ENCODE measurements at places on chromosomes 16 and 17.

DNA sequence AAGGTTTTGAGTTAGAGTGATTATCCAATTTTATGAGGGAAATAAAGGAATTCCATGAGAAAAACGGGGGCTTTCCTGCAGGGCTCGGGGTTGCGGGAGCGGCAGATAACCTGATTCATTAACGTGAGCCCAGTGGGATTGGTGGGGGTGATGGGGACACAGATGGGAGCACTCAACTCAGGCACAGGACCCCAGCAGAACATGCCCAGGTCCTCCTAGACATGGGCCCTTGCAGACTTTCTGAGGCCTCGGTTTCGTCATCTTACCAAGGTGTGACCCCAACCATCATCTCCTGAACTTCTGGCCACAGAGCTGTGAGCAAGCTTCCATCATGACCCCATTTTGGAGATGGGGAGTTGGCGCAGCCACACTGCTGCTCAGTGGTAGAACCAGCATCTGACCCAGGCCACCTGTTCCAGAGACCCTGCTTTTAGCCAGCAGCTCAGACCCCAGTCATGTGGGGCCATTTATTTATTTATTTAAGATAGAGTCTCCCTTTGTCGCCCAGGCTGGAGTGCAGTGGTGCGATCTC, 22.3 kb downstream of the CARHSP1 start:
- DNase-seq: no peak

DNA sequence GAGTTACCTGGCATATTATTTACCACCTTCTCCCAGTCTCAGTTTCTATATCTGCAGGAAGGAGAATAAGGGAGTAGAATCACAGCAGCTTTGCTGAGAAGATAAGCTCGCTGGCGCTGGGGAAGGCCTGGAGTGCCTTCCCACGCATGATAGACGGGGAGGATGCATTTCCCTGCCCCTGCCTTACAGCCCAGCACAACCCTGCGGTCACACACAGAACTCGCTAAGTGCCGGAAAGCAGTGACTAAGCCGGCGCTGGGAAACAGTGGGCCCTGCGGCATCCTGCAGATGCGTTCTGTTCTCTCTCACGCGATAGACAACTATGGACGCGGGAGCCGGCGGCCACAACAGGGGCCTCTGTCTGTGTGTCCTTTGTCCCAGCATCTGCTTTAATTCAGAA, 4.8 kb downstream of the CA5A start:
- no peak for DNase-seq

- no peak for DNase-seq
These were observed 536.9 kb downstream of the TMEM114 start for GRCh38 chr16:8053437-8053836.

DNA sequence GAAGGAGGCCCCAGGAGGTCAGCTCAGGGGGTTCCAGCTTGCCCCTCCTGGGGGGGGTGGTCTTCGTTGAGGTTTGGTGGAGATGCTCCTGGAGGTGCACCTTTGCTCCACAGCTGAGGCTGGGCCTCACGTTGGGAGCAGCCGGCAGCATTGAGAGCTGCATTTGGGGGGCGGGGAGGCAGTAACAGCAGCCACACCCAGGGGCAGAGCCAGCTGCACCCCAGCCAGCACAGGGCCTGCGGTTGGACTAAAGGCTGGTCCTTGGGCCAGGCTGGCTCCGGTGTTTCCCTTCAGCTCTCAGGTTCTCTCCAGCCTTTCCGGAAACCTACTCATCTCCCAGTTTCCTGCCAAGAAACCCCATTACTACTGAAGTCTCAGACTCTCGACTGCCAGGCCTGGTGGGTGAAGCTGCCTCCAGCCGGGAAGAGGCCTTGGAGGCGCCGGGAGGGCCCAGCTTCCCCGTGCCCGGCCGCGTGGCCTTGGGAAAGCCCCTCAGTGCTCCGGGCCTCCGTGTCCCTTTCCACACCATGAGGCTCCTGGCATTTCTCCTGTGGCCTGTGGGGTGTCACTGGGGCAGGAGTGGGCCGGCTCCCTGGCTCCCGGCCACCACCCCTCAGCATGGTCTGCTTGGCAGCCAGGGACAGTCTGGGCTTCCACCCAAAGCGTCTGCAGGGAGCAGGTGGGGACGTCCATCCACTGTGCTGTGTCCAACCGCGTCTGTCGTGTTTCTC, 14.0 kb upstream of the BAIAP2 start:
- peak; percentile 83 for DNase-seq

DNA sequence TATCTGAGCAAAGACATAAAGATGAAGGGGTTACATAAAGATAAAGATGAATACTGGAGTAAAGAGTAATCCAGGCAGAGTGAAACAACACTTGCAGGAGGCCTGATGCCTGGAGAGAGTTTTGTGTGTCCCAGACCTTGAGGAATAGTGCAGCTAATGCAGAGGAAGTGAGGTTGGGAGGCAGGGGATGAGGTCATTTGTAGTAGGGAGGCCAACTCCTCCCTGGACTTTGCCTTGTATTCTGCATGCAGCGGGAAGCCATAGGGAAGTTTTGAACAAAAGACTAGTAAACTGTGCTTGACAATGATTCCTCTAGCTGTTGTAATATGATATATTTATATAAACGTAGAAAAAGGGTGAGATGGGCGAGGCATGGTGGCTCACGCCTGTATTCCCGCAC, 356.6 kb downstream of the KCNJ2 start:
- no peak for DNase-seq

Data from cerebellar nuclear complex (tissue), 1 donor.